ENCODE measurements at places on chromosomes 2 and 18. TPM values are rescaled to one million over a fixed set of nuclear protein-coding genes. Genes with fewer than 3 reads are reported as not detected.
A peak's percentile ranks its signal among the peaks of the same experiment; 100 is the strongest.

The BARD1 gene
- total RNA-seq, result 6.5 TPM

The NDUFV2 gene
- total RNA-seq, result 51.4 TPM

GRCh38 chr2:16683576-16683975 is 17.9 kb upstream of the CYRIA start:
- DNase-seq, result no peak

- no peak for DNase-seq
These were observed 181.0 kb downstream of the ZNF516 start for GRCh38 chr18:76314015-76314414.

- DNase-seq, result no peak
These were observed 138.9 kb downstream of the MEIS1 start for GRCh38 chr2:66573821-66574233.

DNA sequence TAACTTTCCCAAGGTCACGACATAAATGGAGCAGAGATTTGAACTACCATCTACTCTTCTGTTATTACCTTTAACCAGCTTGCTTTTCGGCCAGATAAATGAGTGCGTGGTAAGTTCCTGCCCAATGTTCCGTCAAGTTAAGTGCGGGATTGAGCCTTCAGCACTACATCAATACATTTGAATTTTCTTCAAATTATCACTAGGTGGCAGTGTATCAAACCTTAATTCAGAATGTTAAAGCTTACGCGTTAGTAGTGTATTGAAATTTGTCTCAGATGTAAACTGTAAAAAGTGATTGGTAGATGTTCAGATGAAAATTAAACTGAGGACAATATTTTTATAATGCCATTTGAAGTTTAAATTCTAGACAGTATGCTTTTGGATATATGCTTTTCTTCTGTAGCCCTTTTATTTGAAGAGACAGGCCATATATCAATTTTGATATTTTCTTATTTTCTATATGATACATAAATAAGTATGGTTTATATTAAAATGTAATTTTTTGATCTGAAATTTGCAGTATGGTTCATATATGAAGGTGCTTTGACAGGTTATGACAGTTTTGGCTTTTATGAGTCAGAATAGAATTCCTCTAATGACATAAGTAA is 681.3 kb downstream of the ADCYAP1 start:
- DNase-seq, result no peak

The CFAP65 gene
- 0.12 TPM for total RNA-seq

The DCC gene
- 0.28 TPM for total RNA-seq

DNA sequence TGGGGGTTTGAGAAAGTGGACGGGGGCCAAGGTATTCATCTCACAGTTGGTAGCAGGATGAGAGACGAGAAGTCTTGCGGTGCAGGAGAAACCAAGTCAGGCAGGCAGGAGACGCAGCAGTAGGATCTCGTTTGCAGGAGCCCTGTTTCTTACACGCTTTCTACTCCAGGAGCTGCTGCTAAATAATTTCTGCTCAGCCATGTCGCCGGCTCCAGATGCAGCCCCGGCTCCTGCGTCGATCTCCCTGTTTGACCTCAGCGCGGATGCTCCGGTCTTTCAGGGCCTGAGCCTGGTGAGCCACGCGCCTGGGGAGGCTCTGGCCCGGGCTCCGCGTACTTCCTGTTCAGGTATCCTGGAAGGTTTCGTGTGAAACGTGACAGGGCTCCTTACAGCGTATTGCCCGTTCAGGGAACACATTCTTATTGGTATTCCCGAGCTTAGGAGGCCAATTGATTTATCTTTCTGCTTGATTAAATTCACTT is 494 bp downstream of the ANKZF1 start:
- peak; percentile 75 for DNase-seq

The PROC gene
- total RNA-seq, result 0.26 TPM

The METTL8 gene
- 4.3 TPM for total RNA-seq

- no peak for DNase-seq
These were observed 75.5 kb downstream of the CAPN13 start for GRCh38 chr2:30731706-30732105.

- no peak for DNase-seq
These were observed 135.0 kb upstream of the TTC39C start for GRCh38 chr18:23879544-23879943.

DNA sequence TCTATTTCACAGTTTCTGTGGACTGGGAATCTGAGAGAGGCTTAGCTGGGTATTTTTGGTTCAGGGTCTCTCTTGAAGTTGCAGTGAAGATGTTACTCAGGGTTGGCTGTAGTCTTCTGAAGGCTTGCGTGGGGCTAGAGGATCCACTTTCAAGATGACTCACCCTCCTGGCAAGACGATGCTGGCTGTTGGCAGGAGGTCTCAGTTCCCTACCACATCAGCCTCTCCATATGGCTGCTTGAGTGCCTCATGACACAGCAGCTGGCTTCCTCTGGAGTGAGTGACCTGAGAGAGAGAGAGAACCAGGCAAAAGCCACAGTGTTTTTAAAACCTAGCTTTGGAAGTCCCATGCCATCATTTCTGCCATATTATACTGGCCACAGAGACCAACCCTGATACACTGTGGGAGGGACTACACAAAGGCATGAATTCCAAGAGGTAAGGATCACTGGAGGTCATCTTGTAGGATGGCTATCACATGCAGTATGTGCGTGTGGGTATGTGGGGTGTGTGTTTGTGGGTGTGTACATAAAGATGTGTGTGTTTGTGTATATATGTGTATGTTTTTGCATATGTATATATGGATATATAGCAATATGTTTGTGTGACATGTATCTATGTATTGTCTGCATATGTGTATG is 25.1 kb downstream of the DNPEP start:
- DNase-seq, result no peak

DNA sequence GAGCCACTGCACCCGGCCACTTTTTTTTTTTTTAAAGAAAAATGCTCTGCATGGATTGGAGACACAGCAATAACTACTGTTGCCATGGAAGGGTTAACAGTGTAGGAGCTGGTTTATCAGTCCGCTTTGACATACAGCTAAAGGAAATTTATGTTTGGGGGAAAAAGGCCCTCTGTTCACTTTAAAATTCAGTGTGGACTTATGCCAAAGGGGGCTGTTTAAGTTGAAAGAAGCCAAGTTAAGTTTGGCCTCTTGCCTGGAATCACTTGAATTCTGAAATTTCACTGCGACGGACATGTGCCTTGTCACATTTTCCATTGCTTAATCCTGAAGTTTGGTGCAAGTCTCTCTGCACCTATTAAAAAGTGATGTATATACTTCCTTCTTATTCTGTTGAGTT is 3.1 kb downstream of the KCNE4 start:
- peak; percentile 44 for DNase-seq

GRCh38 chr2:154740361-154740760 is 41.9 kb downstream of the KCNJ3 start:
- DNase-seq, result no peak

The ANKRD53 gene
- total RNA-seq, result 5.2 TPM

GRCh38 chr18:49490246-49490762 is 3.3 kb upstream of the C18orf32 start:
- no peak for DNase-seq

- DNase-seq, result no peak
These were observed 20.3 kb downstream of the CCDC150 start for GRCh38 chr2:196659844-196660243.

DNA sequence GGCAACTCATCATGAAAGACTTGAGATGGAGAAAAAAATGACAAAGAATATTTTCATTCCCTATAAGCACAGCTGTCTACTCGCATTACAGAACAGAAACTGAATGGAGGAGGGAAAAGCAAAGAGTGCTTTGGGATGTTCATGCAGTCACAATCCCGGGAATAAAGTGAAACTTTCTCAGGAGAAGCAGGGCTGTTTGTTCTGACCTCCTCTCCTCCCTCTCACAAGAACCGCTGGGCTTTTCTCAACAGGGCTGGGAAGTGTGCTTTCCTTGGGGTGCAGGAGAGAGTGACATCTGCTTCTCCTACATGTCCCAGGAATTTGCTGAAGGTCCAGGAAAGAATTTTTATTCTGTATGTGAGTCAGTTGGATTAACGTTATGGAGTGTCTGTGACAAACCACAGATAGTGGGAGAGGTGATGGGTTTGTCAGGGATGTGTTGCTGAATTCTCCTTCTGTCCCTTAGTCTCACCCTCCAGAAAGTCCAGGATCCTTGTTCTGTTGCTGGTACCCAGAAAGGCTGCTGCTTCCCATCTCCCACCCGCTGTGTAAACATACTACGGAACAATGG is 125.6 kb downstream of the HRH4 start:
- no peak for DNase-seq

DNA sequence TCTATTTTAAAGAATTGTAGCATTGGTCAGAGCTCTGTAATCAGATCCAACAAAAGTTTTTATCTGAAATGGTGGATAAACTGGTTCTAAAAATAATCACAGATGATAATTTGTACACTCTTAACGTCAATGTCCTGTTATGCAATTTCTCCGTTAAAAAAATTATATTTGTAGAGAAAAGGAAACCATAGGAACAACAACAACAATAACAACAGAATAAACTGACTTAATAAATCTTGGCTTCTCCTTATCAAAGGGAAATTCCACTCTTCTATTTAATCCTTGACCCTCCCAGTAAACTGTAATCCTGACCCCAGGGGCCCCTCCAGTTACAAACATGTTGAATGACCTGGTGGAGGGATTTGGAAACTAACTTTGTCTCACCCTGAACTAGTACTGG is 78.6 kb upstream of the ZFP36L2 start:
- DNase-seq, result no peak

The ATP6V1B1 gene
- 1.4 TPM for total RNA-seq

GRCh38 chr2:65514555-65515195 is 82.3 kb upstream of the SPRED2 start:
- DNase-seq, result no peak

GRCh38 chr2:168781191-168781817 is 21.1 kb upstream of the NOSTRIN start:
- no peak for DNase-seq

The PDE11A gene
- 2.6 TPM for total RNA-seq

GRCh38 chr18:56461151-56461550 is 177.2 kb downstream of the TXNL1 start:
- no peak for DNase-seq

The LYPD1 gene
- total RNA-seq, result 2.5 TPM

GRCh38 chr2:99743146-99743545 is 253.3 kb upstream of the REV1 start:
- no peak for DNase-seq

GRCh38 chr2:17515652-17516051 is 2.6 kb downstream of the RAD51AP2 start:
- no peak for DNase-seq

GRCh38 chr18:36527051-36527450 is 229.5 kb downstream of the FHOD3 start:
- DNase-seq, result no peak

DNA sequence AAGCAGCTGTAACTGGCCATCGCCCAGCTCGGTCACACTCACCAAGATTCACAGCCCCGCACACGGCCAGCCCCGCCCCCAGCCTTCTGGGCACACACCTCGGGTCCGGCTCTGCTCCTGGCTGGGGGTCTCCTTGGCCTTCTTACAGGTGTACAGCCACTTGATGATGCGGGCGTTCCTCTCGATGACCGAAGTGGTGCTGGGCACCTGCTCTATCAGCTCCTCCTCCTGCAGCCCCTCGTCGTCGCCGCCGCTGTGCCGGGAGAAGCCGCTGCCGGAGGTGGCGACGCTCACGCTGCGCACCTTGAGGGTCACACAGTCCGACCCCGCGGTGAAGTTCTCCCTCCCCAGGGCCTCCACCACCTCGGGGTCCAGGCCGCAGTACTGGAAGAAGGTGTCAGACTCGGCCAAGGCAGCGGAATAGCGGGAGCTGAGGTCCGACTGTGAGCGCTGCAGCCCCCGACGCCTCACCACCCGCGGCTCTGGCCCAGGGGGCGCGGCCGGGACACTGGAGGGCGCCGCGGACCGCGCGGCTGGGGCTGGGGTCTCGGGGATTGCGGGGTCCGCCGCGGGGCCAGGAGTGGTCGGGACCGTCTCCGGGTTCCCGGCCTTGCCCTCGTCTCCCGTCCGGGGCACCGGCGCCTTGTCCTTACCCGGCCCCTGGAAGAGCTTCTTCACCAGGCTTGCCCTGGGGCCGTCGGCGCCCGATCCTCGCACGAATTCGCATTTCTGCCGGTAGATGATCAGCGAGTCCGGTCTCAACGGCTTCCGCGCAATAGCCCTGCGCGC is 769 bp downstream of the FAM110C start:
- peak; percentile 36 for DNase-seq

The KATNAL2 gene
- 1.3 TPM for total RNA-seq

DNA sequence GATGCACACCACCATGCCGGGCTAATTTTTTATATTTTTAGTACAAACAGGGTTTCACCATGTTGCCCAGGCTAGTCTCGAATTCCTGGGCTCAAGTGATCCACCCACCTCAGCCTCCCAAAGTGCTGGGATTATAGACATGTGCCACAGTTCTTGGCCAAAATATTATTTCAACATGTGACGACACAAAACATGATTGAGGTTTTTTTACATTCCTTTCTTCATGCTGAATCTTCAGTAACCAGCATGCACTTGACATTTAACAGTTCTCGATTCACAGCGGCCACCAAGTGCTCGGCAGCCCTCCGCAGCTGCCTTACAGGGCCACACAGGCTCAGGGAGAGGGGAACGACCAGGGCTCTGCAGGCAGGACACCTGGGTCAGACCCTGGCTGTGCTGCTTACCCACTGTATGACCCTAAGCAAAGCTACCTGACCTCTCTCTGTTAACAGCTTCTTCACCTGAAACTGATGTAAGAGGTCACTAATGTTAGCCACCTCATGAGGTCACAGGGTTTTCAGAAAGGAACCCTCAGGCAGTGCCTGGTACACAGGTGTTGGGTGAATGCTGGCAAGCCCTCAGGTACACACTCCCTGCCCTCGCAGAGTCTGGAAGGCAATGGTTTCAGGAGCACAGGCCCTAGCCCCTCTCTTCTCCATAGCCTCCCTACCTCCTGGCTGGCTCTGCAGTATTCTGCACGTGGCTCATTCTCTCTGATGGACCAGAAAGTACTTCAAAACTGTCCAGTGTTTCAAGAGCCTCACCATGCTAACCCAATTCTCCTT is 25.7 kb downstream of the TUBB6 start:
- no peak for DNase-seq

Measured in pancreas (tissue), 10 donors.